Heart right ventricle (tissue), 16 donors: ENCODE measurements at places on chromosomes 11 and 22. TPM values are rescaled to one million over a fixed set of nuclear protein-coding genes. Genes with fewer than 3 reads are reported as not detected.

DNA sequence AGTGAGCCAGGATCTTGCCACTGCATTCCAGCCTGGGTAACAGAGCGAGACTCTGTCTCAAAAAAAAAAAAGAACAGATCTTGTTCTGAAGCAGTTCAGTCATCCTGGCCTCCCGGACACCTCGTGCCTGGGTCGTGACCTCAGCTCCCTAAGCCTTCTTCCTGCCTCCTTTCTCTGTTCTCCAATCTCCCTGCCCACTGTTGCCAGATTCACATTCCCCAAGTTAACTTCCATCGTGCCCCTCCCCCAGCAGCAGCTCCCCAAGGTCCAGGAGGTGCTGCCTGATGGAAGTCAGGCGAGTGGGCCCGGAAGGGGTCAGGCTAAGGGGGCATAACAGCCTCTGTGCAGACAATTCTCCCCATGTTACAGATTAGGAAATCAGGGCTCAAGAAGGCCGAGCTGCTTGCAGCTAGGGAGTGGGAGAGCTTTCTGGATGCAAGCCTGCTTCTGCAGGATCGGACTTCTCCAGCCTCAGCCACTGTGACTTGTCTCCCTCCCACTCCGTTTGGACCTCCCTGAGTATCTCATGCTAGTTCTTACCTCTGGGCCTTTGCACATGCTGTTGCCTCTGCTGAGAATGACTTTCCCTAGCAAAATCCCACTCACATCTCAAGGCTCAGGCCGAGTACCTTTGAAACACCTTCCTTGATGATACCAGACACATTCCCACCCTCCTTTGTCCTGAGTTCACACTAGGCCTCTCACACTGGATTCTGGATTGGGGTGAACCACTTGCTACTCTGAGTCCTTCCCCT is 14.3 kb upstream of the TMEM184B start:
- peaks cover 31% of the 10 kb centered on the region for H3K4me1 ChIP-seq
- no peak for DNase-seq
- H3K27me3 ChIP-seq = no peaks in the 10 kb centered on the region

DNA sequence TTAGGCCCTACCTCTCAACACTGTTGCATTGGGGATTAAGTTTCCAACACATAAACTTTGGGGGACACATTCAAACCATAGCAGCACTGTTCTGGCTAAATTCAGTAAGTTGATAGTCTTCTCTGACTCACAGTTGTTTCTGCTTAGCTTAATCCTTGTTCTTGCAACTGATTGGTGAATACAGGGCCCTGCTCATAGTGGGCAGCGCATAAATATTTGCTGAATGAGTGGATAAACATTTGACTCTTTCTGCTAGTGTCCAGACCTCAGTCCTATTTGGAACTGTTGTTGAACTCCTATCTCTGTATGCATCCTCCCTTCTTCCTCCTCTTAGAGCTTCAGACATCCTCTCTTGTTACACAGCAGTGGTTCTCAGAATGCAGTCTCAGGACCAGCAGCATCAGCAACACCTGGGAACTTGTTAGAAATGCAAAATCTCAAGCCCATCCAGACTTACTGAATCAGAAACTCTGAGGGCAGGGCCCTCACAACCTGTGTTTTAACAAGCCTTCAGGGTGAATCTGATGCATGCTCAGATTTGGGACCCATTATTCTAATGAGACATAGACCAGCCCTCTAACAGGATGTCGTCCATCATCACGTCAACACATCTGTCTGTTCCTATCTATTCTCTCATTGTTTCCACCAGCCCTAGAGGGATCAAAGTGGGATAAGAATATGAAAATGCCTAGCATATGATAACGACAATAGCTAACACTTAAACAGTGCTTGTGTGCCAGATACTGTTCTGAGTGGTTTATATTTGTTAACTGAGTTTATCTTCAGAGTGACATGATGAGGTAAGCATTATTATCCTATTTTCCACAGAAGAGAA is 22.3 kb downstream of the SPON1 start:
- H3K27ac ChIP-seq = no peak overlapping the region
- no peaks in the 10 kb centered on the region for H3K4me1 ChIP-seq
- no peak overlapping the region for H3K4me3 ChIP-seq
- DNase-seq = no peak
- peaks cover 11% of the 10 kb centered on the region for H3K27me3 ChIP-seq
- H3K36me3 ChIP-seq = no peaks in the 10 kb centered on the region

DNA sequence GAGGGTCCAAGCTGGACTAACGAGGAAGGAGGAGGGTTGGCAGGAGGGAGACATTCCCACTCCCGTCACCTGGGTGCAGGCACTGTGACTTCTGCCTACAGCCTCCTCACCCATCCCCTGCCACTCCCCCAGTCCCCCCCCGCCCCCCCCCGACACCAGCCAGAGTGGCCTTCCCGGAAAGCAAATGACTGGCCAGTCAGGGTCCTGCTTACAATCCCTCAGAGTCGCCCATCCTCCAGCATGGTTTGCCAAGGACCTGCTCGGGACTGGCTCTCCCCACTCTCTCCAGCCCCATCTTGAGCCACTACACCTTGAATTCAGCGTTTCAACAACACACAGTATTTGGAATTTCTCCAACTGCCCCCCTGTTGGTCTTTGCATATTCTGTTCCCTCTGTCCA is 59.6 kb downstream of the THAP12 start:
- H3K4me3 ChIP-seq = no peak overlapping the region
- H3K4me1 ChIP-seq = peaks cover 4% of the 10 kb centered on the region
- H3K27me3 ChIP-seq = peaks cover 30% of the 10 kb centered on the region
- H3K27ac ChIP-seq = no peak overlapping the region
- no peaks in the 10 kb centered on the region for H3K36me3 ChIP-seq
- no peak for DNase-seq

DNA sequence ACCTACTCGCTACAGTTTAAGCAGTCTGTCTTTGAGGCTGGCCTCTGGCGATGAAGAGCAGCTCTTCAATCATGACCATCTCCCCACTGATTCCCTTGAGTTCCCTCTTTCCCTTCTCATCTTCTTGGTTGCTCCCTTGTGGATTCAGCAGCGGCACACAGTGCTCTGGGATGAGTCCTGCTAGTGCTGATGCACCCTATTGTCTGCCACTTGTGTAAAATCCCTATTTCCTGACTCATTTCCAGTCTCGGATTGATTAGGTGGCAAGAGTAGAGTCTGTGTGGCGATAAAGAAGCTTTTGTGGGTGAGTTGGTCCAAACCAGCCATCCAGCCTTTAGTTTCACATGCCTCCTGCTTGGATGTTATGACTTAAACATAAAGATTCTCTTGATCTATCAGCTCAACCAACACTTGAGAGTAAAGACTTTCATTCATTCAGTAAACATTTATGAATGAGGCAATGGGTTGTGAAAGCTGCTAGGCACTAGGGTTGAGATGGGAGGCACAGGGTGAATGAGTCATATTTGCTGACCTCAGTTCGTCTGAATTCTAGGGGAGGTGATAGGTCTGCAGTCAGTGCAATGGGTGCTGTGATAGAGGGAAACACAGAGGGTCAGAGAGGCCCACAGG is 219.4 kb upstream of the RAG2 start:
- no peaks in the 10 kb centered on the region for H3K36me3 ChIP-seq
- H3K27me3 ChIP-seq = no peaks in the 10 kb centered on the region
- no peak for DNase-seq
- H3K4me1 ChIP-seq = no peaks in the 10 kb centered on the region
- H3K4me3 ChIP-seq = no peak overlapping the region
- H3K27ac ChIP-seq = no peak overlapping the region

GRCh38 chr22:49790912-49791311 is 36.8 kb downstream of the BRD1 start:
- peak overlapping the region; percentile 24 for H3K27ac ChIP-seq
- H3K4me3 ChIP-seq = no peak overlapping the region
- H3K27me3 ChIP-seq = no peaks in the 10 kb centered on the region
- H3K36me3 ChIP-seq = peaks cover 29% of the 10 kb centered on the region
- no peak for DNase-seq

GRCh38 chr11:17383461-17383860 is 5.0 kb downstream of the KCNJ11 start:
- H3K4me3 ChIP-seq = no peak overlapping the region
- no peak for DNase-seq
- H3K27me3 ChIP-seq = peaks cover 14% of the 10 kb centered on the region

GRCh38 chr11:1343391-1344055 is 34.1 kb upstream of the TOLLIP start:
- no peaks in the 10 kb centered on the region for H3K27me3 ChIP-seq
- H3K4me1 ChIP-seq = peaks cover 3% of the 10 kb centered on the region
- H3K27ac ChIP-seq = no peak overlapping the region

DNA sequence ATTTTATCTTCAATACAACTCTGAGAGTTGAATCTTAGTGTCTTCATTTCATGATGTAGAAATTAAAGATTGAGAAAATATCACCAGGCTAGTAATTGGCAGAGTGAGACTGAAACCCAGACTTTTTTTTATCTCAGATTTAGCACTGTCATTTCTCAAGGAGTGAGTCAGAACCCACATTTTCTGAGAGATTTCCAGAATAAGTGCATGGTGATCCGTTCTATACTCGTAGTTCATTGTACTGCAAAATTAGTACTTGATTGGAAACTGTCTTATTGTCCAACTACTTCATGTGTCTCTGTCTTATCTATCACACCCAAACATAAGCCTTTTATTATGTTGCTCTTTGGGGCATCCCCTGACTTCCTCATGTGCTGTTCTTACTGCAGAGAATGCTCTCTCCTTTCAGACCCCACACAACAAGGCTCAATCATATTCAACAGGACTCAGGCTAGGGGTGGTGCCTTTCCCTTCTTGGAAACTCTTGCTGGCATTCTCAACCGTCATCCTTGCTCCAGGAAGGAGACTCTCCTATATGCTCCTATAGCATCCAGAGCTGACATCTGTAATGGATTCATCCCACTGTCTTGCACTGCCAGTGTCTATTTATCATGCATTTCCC is 76.7 kb upstream of the BLID start:
- no peak overlapping the region for H3K4me3 ChIP-seq
- H3K27ac ChIP-seq = no peak overlapping the region
- no peaks in the 10 kb centered on the region for H3K27me3 ChIP-seq
- DNase-seq = no peak
- no peaks in the 10 kb centered on the region for H3K36me3 ChIP-seq

GRCh38 chr11:110715541-110715940 is 3.3 kb upstream of the ARHGAP20 start:
- H3K4me1 ChIP-seq = peaks cover 23% of the 10 kb centered on the region
- H3K4me3 ChIP-seq = no peak overlapping the region
- no peaks in the 10 kb centered on the region for H3K36me3 ChIP-seq
- H3K27ac ChIP-seq = no peak overlapping the region

GRCh38 chr11:45704133-45704532 is 38.7 kb upstream of the CHST1 start:
- no peaks in the 10 kb centered on the region for H3K36me3 ChIP-seq
- H3K27ac ChIP-seq = no peak overlapping the region
- no peak overlapping the region for H3K4me3 ChIP-seq
- no peaks in the 10 kb centered on the region for H3K4me1 ChIP-seq
- peaks cover 17% of the 10 kb centered on the region for H3K27me3 ChIP-seq

- peaks cover 5% of the 10 kb centered on the region for H3K4me1 ChIP-seq
- H3K27me3 ChIP-seq = no peaks in the 10 kb centered on the region
- H3K4me3 ChIP-seq = no peak overlapping the region
These were observed 7.8 kb downstream of the SLCO2B1 start for GRCh38 chr11:75158696-75159150.

GRCh38 chr11:33551051-33551450 is 149.6 kb downstream of the C11orf91 start:
- no peak overlapping the region for H3K27ac ChIP-seq
- no peak for DNase-seq
- H3K4me1 ChIP-seq = no peaks in the 10 kb centered on the region
- H3K36me3 ChIP-seq = no peaks in the 10 kb centered on the region
- H3K27me3 ChIP-seq = peaks cover 4% of the 10 kb centered on the region
- H3K4me3 ChIP-seq = no peak overlapping the region

DNA sequence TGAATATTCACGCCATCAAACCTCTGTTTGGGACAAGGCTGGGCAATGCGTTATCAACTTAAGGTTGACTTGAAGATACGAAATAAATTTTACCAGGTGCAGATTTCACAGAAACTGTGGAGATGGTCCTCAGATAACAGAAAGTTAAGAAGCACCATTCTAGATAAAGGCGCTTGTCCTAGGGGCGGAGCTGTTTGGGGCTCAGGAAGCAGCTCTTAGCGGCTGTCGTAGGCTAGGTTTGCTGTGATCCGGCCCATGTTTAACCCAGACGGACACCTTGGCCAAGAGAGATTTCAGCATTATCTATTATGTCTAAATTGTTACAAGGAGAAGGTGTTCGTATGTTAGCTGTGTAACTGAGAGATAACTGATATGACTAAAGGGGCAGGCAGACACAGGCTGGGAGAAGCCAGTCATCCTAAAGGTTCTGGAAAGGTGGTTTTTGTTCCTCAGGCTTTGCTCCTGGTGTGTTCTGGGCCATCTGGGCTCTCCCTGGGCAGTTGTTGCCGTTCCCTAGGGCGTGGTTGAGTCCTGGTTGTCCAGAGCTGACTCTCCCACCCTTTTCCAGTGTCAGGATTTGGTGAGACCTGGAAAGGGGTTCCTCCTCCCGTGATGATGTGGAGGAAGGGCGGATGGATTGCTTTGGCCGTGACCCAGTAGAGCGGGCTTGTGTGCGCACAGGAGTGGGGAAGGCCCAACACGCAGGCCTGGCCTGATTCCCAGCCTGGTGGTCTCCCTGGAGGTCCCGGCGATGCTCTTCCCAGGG is 25.8 kb downstream of the TPCN2 start:
- H3K4me3 ChIP-seq = no peak overlapping the region
- DNase-seq = no peak
- peak overlapping the region; percentile 63 for H3K27ac ChIP-seq

GRCh38 chr11:58485961-58486360 is 21.9 kb downstream of the OR5B21 start:
- no peaks in the 10 kb centered on the region for H3K4me1 ChIP-seq
- H3K36me3 ChIP-seq = no peaks in the 10 kb centered on the region
- H3K27me3 ChIP-seq = no peaks in the 10 kb centered on the region
- H3K4me3 ChIP-seq = no peak overlapping the region
- no peak overlapping the region for H3K27ac ChIP-seq
- DNase-seq = no peak

GRCh38 chr11:66187453-66187852 is 81.0 kb upstream of the RAB1B start:
- H3K27ac ChIP-seq = no peak overlapping the region
- DNase-seq = no peak
- peaks cover 6% of the 10 kb centered on the region for H3K4me1 ChIP-seq
- H3K4me3 ChIP-seq = no peak overlapping the region
- no peaks in the 10 kb centered on the region for H3K27me3 ChIP-seq

- no peaks in the 10 kb centered on the region for H3K4me1 ChIP-seq
- DNase-seq = no peak
- H3K4me3 ChIP-seq = no peak overlapping the region
- no peaks in the 10 kb centered on the region for H3K27me3 ChIP-seq
- H3K27ac ChIP-seq = no peak overlapping the region
These were observed 125.7 kb downstream of the PARVA start for GRCh38 chr11:12503039-12503484.

Gene OR4C6
- not detected for polyA plus RNA-seq

Gene ALDH3B1
- polyA plus RNA-seq = 2.1 TPM

Gene POU2F3
- polyA plus RNA-seq = not detected

Gene FAT3
- polyA plus RNA-seq = 0.09 TPM

Gene OR52A1
- polyA plus RNA-seq = not detected
